G401 (cell line): ENCODE measurements at places on chromosomes 6 and 20.

DNA sequence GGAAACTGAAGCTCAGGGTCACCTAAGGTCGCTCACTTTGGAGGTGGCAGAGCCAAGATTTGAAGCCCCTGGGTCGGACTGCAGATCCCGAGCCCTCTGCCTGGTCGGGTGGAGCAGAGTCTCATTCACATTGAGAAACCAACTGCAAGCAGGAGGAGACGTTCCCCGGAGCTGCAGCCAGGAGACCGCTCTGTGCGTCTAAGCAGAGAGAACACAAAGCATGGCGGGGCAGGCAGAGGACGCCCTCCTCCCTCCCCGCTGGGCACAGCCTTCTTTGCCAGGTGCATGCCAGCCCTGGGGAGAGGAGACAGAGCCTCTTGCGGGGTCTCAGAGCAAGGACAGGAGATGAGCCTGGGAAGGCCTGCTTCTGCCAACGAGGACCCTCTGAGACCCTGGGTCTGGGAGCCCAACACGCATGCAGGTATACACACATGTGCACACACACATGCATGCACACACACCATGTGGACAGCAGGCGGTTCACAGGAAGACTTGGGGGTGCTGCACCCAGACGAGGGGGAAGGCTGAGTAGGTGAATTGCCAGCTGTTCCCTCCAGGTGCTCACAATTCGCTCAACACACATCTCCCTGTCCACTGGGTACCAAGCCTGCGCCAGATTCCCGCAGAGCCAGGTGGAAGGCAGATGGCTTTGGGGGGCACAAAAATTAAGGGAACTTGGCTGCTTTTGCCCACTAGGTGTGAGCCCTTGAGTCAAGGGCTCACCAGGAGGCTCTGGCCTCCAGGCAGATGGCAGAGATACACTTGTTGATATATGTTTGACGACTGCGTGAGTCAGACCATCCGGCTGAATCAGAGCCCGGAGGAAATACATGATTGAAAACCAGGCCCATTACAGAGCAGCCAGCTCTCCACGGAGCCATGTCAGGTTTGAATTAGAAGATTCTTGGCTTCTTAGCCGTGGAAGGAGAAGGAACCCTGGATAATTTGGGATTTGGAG is 5.5 kb upstream of the NTSR1 start:
- DNase-seq: no peak

DNA sequence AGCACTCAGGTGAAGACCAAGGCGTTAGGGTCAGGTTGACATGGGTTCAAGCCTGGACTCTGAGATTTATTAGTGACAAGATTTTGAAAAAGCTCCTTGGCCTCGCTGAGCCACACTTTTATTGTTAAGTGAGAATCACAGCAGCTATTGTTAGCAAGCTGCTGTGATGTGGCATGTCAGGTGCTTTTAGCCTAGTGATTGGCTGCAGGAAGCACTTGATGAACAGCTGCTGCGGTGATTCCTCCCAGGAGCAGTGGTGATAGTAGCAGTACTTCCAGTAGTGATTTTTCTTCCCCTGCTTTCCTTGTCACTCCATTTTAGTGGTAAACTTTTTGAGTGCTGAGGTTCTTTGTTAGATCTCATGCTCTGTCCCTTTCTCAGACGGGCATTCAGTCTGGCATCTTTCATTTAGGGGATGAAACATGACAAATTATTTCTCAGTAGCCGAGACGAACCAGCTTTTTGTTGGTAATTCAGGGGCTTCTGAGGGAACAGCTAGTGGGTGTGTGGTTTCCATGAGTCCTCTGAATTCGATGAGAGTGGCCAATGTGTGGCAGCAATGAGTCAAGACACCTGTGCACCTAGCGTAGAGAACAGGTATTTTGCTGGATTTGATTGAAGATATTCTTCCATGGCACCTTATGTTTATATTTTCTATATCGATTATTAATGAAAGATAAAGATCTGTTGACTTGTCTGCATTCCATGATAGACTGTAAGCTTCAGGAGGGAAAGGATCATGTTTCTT is 696.7 kb downstream of the DHX35 start:
- no peak for DNase-seq

- peak; percentile 83 for DNase-seq
These were observed 510.5 kb downstream of the LMBRD1 start for GRCh38 chr6:69286331-69286730.

DNA sequence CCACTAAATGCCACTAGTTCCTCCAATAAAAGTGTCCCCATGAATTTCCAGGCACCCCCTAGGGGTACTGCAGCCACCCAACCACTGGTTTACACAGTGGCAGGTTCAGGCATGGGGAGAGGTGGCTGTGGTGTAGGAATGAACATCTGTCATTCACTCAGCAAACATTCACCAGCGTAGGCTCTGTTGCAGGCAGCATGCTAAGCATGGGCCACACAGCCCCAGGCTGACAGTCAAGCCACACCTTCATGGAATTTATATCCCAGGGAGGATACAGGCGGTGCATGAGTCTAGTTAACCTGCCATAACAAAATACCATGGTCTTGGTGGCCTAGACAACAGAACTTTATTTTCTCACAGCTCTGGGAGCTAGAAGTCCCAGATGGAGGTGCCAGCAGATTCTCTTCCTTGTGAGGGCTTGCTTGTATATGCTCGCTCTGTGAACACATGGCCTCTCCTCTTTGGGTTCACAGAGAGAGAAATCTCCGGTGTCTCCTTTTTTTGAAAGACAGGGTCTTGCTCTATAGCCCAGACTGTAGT is 135.7 kb downstream of the EYA2 start:
- no peak for DNase-seq

DNA sequence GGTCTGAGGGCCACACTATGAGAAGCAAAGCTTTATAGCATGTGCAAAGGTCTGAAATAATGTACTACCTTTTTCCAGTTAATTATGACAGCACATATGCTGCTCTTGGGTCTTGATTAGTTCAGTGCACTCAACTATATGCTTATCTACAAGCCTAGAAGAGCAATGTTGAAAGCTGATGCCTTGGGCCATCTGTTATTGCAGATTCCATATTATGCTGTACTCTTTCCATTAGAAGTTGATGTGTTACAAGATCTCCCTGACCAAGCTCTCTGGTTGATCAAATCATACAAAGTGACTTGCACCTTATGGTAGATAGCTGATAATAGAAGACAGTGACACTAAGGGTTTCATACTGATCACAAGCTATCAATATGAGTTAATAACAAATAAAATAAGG is 327.3 kb downstream of the FRK start:
- no peak for DNase-seq

- DNase-seq: no peak
These were observed 2.2 kb downstream of the MTRES1 start for GRCh38 chr6:107030151-107030550.

GRCh38 chr6:73079978-73080377 is 145.3 kb downstream of the KHDC1L start:
- DNase-seq: no peak

- no peak for DNase-seq
These were observed 93.7 kb downstream of the PSMB1 start for GRCh38 chr6:170459451-170459850.

DNA sequence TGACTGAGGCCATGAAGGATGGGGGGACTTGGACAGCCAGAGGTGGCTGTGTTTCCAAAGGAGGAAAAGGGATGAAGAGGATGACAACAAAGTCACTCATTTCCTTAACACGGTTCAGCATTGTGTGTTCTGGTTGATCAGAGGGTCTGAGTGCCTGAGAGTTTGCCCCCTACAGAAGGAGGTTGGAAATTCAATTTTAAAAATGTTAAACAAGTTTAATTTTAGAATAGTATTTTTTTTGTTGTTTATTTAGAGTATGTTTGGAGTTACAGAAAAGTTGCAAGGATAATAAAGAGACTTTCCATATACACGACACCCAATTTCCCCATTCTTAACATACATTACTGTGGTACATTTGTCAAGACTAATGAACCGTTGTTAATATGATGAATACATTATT is 10.3 kb upstream of the VAPB start:
- DNase-seq: no peak
